Left cardiac atrium (tissue), 4 donors: ENCODE measurements at places on chromosomes 3 and 15. TPM values are rescaled to one million over a fixed set of nuclear protein-coding genes. Genes with fewer than 3 reads are reported as not detected.

GOLGA6L9 gene
- 0.92 TPM for total RNA-seq

GRCh38 chr3:66800941-66801545 is 197.1 kb upstream of the KBTBD8 start:
- DNase-seq, result no peak

DNA sequence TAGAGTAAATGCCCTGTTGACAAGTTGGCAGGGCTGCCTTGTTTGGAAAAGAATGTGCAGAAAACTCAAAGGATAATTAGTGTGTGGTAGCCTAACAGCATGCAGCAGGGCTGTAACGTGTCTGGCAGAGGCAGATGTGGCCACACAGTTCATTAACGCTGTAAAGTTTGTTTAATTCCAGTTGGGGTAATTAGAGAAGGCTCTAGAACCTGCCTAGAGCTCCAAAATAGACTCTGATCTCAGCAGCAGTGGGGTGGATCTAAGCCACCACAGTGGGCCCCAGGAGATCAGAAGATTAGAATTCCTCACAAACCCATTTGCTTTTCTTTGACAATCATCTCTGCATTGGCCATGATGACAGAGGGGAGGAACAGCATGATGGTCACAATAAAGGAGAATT is 65.1 kb upstream of the LEKR1 start:
- no peak for DNase-seq

CD80 gene
- total RNA-seq, result 0.21 TPM

- no peak for DNase-seq
Measured at GRCh38 chr3:195809291-195809785, 2.4 kb downstream of the MUC4 start.

GRCh38 chr3:35291471-35292236 is 347.7 kb upstream of the ARPP21 start:
- DNase-seq, result no peak
